ENCODE measurements at places on chromosomes 4 and X.
A peak's percentile ranks its signal among the peaks of the same experiment; 100 is the strongest.

- no peaks in the 10 kb centered on the region for H3K36me3 ChIP-seq
- DNase-seq = no peak
- H3K27ac ChIP-seq = no peak overlapping the region
- no peaks in the 10 kb centered on the region for H3K4me1 ChIP-seq
- no peak overlapping the region for H3K4me3 ChIP-seq
Observed at GRCh38 chr4:152229782-152230289, 306.1 kb downstream of the FBXW7 start.

- DNase-seq = no peak
- H3K27ac ChIP-seq = no peak overlapping the region
- H3K27me3 ChIP-seq = no peaks in the 10 kb centered on the region
- H3K4me3 ChIP-seq = no peak overlapping the region
Observed at GRCh38 chr4:168516841-168517240, 20.0 kb downstream of the PALLD start.

DNA sequence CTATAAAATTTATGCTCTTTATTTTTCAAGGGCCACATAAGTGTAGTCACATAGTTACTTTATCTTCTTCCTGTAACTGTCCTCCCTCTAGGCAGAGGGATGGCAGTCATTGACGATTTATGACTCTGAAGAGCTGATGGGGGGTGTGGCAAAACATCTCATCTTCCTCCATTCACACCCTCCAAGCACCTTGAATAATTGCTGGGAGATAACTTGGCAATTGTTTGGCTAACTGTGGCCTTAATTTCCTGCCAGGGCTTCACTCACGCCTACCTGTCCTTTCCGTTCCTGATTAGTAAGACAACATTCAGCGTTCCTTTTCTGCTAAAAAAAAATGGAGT lies 329.2 kb downstream of the ARHGAP10 start:
- no peak overlapping the region for H3K4me3 ChIP-seq
- H3K36me3 ChIP-seq = peaks cover 24% of the 10 kb centered on the region
- no peaks in the 10 kb centered on the region for H3K27me3 ChIP-seq
- DNase-seq = no peak
- H3K27ac ChIP-seq = peak overlapping the region; percentile 56

- no peaks in the 10 kb centered on the region for H3K36me3 ChIP-seq
- no peak overlapping the region for H3K4me3 ChIP-seq
- no peaks in the 10 kb centered on the region for H3K4me1 ChIP-seq
- peaks cover 47% of the 10 kb centered on the region for H3K27me3 ChIP-seq
- no peak overlapping the region for H3K27ac ChIP-seq
- DNase-seq = no peak
Observed at GRCh38 chr4:6338175-6338950, 68.7 kb downstream of the WFS1 start.

DNA sequence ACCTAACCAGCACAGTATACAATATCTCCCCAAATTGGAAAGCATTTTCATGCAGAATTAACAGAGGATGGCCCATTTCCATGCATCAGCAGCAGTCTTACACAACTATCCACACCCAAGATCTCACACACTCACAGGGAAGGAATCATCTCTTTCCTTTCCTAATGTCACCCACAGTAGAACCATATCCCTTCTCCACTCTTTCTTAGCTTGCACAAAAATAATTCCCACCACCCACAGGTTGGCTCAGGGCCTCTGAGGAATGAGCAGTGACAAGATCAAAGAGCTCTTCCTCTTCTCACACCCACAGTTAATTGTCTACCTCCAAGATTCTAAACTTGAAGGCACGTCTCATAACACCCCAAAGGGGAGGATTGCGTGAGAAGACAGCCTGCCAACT lies 217.7 kb upstream of the VEGFC start:
- H3K4me3 ChIP-seq = no peak overlapping the region
- DNase-seq = no peak
- H3K4me1 ChIP-seq = no peaks in the 10 kb centered on the region
- H3K27me3 ChIP-seq = no peaks in the 10 kb centered on the region
- no peak overlapping the region for H3K27ac ChIP-seq

DNA sequence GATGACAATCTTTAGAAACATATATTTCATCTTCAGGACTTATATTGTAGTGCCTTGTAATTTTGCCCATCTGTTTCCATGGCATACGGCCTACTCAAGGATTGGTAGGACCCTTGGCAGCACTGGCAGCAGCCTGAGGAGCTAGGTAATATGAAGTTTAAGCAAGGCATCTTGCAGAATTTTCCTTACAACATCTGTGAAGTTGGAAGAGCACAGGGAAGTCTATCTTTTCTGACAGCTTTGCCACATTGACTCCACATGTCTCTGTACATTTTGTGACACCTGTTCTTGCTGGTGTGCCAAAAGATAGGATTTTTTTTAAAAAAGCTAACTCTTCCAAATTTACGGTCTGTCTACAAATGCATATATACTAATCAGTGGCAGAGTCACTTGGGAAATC lies 1235.2 kb downstream of the PCDH7 start:
- no peaks in the 10 kb centered on the region for H3K36me3 ChIP-seq
- DNase-seq = no peak
- no peaks in the 10 kb centered on the region for H3K27me3 ChIP-seq
- H3K4me3 ChIP-seq = no peak overlapping the region

- no peaks in the 10 kb centered on the region for H3K36me3 ChIP-seq
- no peaks in the 10 kb centered on the region for H3K27me3 ChIP-seq
- no peak overlapping the region for H3K4me3 ChIP-seq
- no peaks in the 10 kb centered on the region for H3K4me1 ChIP-seq
Observed at GRCh38 chr4:74014332-74014731, 15.9 kb upstream of the CXCL5 start.

DNA sequence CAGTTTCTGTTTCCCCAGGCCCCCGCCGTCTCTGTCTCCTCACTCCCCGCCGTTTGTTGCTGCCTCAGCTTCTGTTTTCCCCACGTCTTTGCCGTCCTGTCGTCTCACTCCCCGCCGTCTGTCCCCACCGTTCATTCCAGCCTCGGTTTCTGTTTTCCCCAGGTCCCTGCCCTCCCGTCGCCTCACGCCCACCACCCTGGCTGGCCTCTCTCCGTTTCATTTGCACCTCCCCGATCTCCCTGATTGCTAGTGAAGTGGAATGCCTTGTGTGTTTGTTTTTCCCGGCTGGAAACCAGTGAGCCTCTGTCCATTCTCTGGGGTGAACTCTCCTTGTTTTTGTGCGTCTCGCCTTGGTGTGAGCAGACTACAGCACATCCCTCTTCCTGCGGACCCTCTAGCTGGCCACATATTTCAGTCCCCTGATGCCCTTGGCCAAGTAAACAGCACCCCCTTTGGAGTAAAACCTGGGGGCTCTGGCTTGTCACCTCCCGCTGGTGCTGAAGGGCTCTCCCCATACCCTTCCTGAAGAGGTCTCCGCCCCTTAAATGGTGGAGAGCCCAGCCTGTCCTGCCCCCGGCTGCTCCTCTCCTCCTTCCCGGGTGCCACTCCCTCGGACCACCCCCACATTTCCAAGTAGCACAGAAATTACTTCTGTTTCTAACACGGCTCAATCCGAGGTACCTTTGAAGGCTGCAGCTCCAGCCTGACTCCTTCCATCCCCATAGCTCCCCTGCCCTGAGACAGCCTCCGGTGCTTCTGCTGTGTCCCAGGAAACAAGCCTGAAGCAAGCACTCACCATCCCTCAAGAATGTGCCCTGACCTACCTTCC lies 13.2 kb downstream of the TMEM175 start:
- H3K27ac ChIP-seq = no peak overlapping the region
- peak; percentile 42 for DNase-seq
- H3K4me1 ChIP-seq = no peaks in the 10 kb centered on the region
- H3K27me3 ChIP-seq = no peaks in the 10 kb centered on the region
- H3K36me3 ChIP-seq = no peaks in the 10 kb centered on the region
- H3K4me3 ChIP-seq = no peak overlapping the region

GRCh38 chr4:144732584-144733428 lies 86.8 kb downstream of the HHIP start:
- DNase-seq = no peak
- no peak overlapping the region for H3K27ac ChIP-seq
- H3K36me3 ChIP-seq = no peaks in the 10 kb centered on the region
- no peak overlapping the region for H3K4me3 ChIP-seq
- H3K4me1 ChIP-seq = no peaks in the 10 kb centered on the region
- no peaks in the 10 kb centered on the region for H3K27me3 ChIP-seq

DNA sequence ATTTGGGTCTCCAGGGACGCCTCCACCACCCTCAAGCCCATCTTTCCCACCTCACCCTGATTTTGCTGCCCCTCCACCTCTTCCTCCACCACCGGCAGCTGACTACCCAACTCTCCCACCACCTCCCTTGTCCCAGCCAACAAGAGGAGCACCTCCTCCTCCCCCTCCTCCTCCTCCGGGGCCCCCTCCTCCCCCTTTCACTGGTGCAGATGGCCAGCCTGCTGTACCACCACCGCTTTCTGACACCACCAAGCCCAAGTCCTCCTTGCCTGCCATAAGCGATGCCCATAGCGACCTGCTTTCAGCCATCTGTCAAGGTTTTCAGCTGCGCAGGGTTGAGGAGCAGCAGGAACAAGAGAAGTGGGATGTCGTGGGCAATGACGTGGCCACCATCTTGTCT lies 32.4 kb upstream of the ZNF81 start:
- no peak overlapping the region for H3K4me3 ChIP-seq
- no peaks in the 10 kb centered on the region for H3K27me3 ChIP-seq
- DNase-seq = no peak
- H3K27ac ChIP-seq = no peak overlapping the region

DNA sequence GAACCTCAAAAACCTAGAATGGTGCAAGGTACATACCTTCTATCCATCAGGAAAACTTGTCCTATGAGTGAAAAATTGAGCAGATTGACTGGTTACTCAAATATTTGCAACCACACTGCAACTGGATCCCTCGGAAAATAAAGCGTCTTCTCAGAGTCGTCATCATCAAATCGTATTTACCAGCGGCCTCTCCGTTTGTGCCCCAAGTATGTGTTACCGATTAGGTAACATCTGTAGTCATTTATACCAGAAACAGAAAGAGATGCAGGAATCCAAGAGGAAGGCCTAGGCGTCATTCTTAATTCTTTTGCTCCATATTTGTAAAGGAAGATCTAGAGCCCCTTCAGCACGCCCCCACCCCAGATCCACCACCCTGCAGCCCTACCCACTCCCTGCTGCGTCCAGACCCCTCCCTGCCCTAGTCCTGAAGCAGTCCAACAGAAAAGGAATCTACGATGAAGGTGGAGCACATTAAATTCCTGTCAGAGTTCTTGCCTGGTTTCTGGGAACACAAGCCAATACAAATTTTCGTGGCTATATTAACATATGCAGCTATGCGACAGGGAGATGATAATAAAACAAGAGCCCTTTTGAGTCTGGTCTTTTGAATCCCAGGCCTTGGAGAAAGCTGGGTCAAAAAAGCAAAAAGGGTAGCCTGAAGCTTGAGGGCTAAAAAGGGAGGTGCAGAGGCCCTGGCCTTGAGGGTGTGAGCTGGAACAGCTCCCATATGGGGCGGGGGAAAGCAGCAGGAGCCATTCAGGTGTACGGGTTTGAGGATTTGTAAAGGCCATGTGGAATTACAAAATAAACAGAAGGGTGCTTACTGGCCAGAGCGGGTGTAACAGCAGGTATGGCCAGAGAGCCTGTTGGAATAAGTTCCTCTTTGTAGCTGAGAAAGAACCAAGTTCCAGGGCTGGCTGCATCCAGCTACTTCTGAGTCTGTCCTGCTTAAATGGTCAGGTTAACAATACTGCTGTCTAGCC lies 77.0 kb downstream of the ZNF827 start:
- H3K4me3 ChIP-seq = no peak overlapping the region
- H3K36me3 ChIP-seq = no peaks in the 10 kb centered on the region
- no peak overlapping the region for H3K27ac ChIP-seq
- H3K4me1 ChIP-seq = no peaks in the 10 kb centered on the region

GRCh38 chr4:111115881-111116280 lies 493.0 kb upstream of the PITX2 start:
- no peak overlapping the region for H3K4me3 ChIP-seq
- H3K36me3 ChIP-seq = no peaks in the 10 kb centered on the region
- no peaks in the 10 kb centered on the region for H3K4me1 ChIP-seq
- no peak overlapping the region for H3K27ac ChIP-seq

DNA sequence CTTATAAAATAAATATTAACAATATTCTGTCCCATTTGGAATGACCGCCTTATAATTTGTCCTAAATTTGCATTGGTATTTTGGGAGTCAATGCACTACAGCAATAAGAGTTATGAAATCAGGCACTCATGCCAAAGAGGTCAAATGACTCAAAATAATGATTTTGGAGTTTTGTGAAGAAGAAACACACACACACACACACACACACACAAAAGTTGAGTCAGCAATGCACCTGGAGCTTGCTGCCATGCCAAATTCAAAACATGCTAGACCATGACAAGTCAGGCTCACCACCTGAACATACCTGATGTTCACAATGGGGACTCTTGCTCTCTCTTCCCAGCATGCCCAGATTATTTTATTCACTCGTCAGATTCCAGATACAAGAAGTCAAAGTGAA lies 56.7 kb downstream of the PROM1 start:
- no peak for DNase-seq
- no peaks in the 10 kb centered on the region for H3K36me3 ChIP-seq
- H3K4me3 ChIP-seq = no peak overlapping the region
- H3K27ac ChIP-seq = no peak overlapping the region
- H3K27me3 ChIP-seq = no peaks in the 10 kb centered on the region
- no peaks in the 10 kb centered on the region for H3K4me1 ChIP-seq
